ENCODE measurements at places on chromosomes 7 and 10.

GRCh38 chr10:115963848-115964247 lies 309.2 kb downstream of the GFRA1 start:
- no peak for DNase-seq

DNA sequence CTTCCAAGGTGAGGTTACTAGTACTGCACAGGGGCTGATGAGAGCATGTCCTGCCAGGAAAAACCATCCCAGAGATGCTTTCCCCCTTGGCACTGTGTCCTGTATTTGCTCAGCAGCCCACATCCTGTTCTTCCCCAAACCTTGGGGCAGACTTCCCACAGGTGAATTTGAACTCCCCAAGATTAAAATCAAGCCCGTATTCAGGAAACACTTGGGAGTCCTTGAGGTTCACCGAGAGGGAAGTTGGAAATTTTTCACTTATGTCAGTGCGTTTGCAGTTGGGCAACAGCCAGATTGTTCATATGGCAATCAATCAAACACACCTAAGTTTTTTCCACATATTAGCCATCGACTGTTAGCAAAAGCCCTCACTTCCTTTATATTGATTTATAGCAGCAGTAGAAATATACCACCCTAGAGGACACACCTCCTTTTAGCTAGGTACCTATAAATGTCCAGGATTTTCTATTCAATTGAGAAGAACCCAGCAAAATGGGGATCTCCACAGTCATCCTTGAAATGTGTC lies at the start of gene DMBT1:
Gene DMBT1, plus strand, starts transcription at position 476 of the 526 bp plus-strand sequence. Its CDS starts 17 bp downstream, at position 493.
- no peak for DNase-seq

- DNase-seq = no peak
These were observed 38.4 kb downstream of the TWIST1 start for GRCh38 chr7:19079066-19079465.

GRCh38 chr7:106819546-106819945 lies 45.5 kb upstream of the PIK3CG start:
- DNase-seq = no peak

DNA sequence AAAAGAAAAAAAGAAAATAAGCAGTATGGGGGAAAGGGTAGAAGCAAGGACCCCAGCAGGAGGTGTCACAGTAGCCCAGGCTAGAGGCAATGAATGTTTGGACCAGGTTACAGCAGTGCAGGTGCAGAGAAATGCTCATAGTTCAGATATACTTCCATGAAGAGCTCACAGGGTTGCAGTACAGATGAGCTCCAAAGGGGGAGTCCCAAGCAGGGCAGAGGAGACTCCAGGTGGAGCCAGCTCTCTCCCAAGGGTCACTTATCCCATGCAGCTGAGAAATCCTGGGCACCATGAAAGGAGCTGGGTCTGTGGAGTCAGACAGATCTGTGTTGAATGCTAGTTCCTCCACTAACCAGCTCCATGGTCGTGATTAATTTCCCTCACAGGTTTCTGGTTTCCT lies 174.9 kb downstream of the C7orf25 start:
- no peak for DNase-seq

DNA sequence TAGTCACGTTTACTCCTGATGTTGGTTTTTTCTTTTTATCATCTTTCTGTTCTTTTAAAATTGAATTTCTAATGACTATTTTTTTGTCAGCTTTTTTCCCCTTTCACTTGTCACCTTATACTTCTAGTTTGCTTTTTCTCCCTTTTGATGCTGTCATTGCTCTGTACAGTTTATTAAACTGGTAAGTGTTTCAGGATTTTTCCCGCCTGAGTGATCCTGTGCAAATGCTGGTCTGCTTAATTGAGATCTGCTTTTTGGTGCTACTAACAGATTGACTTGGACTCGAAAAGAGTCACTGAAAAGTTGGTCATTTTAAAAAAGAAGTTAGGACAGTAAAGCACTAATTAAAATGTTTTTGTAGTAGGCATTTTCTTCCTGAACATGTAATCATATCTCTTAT lies 95.2 kb downstream of the PHTF2 start:
- DNase-seq = no peak

DNA sequence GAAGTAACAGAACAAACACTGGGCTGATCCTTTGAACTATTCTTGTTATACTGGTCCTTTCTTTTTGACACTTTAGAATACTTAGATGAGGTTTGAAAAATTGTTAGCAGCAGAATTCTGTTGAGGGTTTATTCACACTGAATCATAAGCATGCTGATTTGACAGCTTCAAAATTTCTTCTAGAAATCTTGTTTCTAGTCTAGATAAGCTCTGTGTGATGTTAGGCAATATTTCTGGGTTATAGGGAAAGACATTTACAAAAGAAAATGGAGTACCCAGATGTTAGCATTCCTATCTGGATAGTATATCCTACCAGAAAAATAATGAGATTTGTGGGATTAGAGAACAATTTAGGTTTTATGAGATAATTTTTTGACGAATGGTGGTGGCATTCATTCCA lies 12.1 kb downstream of the CSTF2T start:
- DNase-seq = no peak

DNA sequence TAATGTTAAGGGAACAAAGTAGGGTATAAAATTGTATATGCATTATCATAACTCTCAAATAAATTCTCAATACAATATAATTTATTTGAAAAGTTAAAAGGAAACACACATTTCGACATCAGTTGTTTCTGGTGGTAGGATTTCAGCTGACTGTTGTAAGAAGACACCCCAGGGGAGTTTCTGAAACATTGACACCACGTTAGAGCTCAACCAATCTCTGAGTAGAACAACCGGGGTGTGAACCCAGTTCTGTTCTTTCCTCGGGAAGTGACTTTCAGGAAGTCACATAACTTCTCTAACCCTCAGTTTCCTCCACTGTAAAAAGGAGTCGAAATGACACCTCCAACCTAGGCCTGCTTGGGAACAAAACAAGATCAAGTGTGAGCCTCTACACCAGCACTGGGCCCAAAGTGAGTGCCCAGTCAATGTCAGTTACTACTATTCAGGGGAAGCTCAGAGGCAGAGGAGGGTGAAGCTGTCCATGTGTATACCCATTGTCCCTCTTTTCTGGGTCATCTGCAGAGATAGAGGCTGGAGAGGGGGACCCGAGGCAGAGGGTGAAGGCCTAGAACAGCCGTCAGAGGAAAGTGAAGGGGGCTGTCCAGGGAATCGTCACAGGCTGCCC lies 67.1 kb downstream of the AOAH start:
- peak; percentile 22 for DNase-seq

DNA sequence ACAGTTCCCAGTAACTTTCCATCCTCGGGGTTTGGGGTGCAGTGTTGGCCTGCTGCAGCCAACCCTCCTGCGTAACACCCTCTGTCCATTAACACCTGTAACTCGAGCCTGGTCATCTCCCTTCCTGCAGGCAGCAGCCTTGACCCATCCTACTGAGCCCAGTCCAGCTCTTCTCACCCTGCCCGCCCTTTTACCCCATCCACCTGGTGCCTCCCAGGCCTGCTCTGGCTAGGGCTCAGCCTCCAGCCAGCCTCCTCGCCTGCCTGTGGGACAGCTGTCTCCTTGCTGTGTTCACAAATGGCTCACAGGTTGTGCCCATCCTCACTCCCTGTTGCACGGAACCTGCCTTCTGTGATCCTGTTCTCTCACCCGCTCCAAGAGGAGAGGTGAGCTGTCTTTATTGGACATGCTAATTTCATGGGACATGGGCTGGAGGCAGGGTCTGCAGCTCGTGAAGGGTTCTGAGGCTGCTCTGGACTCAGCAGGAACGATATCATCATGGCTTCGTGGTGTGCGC lies 277.2 kb upstream of the TCERG1L start:
- no peak for DNase-seq

GRCh38 chr7:135889823-135890222 lies 87.3 kb downstream of the MTPN start:
- DNase-seq = no peak

- no peak for DNase-seq
These were observed 21.4 kb downstream of the DENND2A start for GRCh38 chr7:140619176-140619575.

GRCh38 chr7:148299350-148300276 lies 291.0 kb upstream of the C7orf33 start:
- no peak for DNase-seq
